ENCODE measurements at places on chromosomes 2 and 18.

- no peaks in the 10 kb centered on the region for H3K36me3 ChIP-seq
- H3K27me3 ChIP-seq: no peaks in the 10 kb centered on the region
- no peak overlapping the region for H3K4me3 ChIP-seq
- DNase-seq: no peak
- H3K4me1 ChIP-seq: peaks cover 37% of the 10 kb centered on the region
- H3K27ac ChIP-seq: peak overlapping the region; percentile 69
Observed at GRCh38 chr2:37585295-37585908, 86.0 kb downstream of the CDC42EP3 start.

GRCh38 chr2:227759411-227760118 is 13.9 kb downstream of the SCYGR8 start:
- no peaks in the 10 kb centered on the region for H3K4me1 ChIP-seq
- no peaks in the 10 kb centered on the region for H3K27me3 ChIP-seq
- no peak for DNase-seq
- H3K27ac ChIP-seq: no peak overlapping the region
- no peaks in the 10 kb centered on the region for H3K36me3 ChIP-seq
- H3K4me3 ChIP-seq: no peak overlapping the region

- H3K4me3 ChIP-seq: no peak overlapping the region
- H3K27me3 ChIP-seq: no peaks in the 10 kb centered on the region
- no peak overlapping the region for H3K27ac ChIP-seq
- DNase-seq: no peak
Observed at GRCh38 chr18:37362158-37362890, 203.3 kb downstream of the CELF4 start.

DNA sequence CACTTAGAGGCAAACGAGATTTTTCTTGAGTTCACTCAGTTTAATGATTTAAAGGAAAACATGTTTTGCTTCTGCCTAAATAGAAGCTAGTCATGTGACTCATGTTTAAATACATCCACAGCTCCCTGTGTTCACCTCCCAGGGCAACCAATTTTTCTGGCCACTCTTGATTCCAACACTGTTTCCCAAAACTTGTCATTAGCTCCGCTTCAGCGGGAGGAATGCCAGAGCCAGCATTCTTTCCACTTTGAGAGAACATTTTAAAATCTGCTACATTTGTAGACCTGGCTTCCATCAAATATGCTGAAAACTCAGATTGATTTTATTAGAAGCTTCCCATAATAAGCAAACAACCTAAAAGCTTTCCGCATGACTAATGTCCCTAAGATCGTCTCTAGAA is 2.8 kb upstream of the CYS1 start:
- H3K27me3 ChIP-seq: no peaks in the 10 kb centered on the region
- no peak for DNase-seq
- peak overlapping the region; percentile 60 for H3K27ac ChIP-seq
- no peak overlapping the region for H3K4me3 ChIP-seq
- H3K4me1 ChIP-seq: no peaks in the 10 kb centered on the region

Data from ascending aorta (tissue), 2 donors.